Caki2 (cell line): ENCODE measurements at places on chromosomes 3 and 15.
A peak's percentile ranks its signal among the peaks of the same experiment; 100 is the strongest.

DNA sequence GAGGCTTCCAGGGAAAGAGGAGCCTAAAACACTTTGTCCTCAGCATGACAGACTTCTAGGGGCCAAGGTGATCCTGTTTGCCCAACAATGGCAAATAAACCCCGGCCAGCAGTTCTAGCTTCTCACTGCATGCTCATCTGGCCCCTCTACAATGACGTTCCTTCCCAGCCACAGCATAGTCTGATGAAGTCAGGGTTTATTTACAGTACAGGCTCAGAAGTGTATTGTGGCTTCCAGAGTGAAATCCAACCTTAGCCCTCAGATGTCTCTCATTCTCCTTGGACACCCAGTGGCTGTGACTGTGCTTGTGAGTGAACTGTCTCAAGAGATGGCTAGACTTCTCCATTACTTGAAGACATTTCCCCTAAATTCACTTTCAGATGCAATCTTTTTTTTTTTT lies 40.8 kb downstream of the BFSP2 start:
- DNase-seq, result no peak

GRCh38 chr15:55282284-55282833 lies 7.3 kb downstream of the RAB27A start:
- DNase-seq, result peak; percentile 14

DNA sequence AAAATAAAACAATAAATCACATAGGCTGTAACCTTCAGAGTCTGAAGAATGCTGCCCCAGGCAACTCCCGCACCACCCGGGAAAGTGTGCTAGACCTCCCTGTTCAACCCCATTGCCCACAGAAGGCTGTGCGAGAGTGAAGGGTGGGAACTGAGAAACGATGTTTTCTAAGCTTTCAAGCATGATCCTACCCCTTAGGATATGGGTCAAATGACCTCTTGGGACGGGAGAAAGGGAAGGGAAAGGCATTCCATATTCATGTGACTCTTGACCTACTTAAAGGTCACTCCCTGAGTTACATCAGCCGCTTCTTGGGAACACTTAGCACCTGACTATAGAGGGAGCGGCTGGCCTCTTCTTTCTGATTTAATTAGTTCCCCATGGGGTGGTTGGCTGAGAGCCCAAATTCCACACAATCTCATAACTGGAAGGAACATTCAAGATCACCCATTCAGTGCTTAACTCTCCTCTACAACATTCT lies 114.7 kb upstream of the SLC24A5 start:
- DNase-seq, result peak; percentile 45

GRCh38 chr15:86121568-86122225 lies 42.0 kb downstream of the AGBL1 start:
- no peak for DNase-seq

GRCh38 chr3:14209581-14210289 lies 31.1 kb downstream of the LSM3 start:
- no peak for DNase-seq

GRCh38 chr3:157333551-157333991 lies 103.1 kb upstream of the PTX3 start:
- DNase-seq, result no peak

GRCh38 chr3:72368331-72368975 lies 479.8 kb downstream of the SHQ1 start:
- no peak for DNase-seq

DNA sequence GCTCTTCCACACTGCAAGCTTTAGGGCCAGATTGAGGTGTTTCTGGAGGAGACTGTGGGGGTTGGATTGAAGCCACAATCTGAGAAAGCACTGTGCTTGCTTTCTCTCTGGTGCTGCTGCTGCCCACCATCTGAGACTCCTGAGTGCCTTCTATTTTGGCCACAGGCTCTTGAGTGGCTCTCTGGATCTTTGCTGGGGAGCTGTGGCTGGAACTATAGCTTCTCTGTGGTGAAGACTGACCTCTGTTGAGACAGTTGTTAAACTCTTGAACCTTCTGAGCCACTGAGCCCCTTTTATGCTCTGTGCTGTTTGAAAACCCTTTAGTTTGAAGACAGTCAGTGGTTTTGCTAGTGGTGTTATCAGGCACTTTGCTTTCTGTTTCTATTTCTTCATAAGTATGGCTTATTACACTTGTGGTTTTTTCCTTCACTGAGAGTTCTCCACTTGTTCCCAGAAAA lies 108.7 kb upstream of the TSPAN3 start:
- DNase-seq, result no peak

- DNase-seq, result no peak
Measured at GRCh38 chr15:99090011-99090699, 14.7 kb upstream of the SYNM start.

DNA sequence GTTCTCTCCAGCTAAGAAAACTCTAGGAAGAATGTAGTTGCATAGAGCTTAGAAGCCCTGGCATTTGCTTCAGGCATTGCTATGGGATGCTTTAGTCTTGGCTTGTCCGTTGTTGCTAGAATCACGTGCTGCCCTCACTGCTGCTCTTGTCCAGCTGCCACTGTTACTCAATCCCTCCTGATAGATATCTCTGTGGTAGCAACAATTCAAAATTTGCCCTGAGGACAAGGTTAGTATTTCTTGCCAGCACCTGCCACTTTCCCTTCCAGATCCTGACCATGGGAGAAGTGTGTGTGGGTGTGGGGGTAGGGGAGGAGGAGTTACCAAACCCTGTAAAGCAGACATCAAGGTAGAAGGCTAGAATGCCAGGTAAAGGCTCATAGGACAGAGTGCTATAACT lies 113.8 kb downstream of the PPM1L start:
- DNase-seq, result no peak

DNA sequence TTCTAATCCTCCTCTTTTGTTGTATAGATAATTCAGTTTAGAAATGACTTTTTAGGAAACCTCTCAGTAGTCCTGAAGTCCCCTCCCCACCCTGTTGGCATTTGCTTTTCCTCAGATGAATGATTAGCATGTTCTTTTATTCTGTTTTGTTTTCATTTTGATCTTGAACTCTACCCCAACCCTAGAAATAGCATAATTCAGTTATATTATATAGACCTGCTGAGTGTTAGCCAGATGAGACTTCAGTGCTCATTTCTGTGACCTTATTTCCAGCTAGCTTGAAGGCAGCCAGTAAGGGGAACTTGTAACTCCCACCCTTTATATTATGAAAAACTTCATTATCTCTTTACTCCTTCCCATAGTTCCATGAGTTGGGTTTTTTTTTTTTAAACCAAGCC lies 41.2 kb downstream of the SNRK start:
- DNase-seq, result no peak

DNA sequence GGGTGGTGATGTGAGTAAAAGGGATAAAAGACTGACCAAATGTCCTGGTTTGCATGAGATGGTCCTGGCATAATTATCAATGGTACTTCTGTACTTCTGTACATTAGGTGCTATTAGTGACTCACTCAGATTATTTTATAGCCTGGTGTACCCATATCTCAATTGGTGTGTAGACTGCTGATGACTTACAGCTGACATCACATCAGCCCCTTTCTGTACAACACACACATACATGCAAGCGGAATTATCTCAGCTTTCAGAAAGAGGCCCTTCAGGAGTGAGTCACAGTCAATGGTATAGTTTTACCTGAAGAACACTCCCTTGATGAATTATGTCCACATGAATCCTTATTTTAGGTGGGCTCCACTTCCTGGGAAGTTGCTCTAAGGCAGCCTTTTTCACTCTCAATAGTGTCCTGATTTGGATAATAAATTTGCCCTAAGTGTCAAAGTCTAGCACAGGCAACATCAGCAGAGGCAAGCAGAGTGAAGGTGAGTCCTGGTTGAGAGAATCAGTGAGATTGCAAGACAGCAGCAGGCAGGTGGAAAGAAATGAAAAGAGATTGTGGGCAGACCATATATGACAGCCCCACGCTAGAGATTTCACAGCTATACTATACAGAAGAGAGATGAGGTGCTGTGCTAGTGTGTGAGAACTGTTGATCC lies 137.0 kb downstream of the ZPLD1 start:
- DNase-seq, result no peak

- DNase-seq, result no peak
Measured at GRCh38 chr15:79674124-79674465, 222.7 kb downstream of the MTHFS start.

GRCh38 chr3:114456742-114457141 lies 162.9 kb downstream of the TIGIT start:
- no peak for DNase-seq

GRCh38 chr3:87082796-87083440 lies 92.0 kb upstream of the VGLL3 start:
- DNase-seq, result peak; percentile 34

- DNase-seq, result no peak
Measured at GRCh38 chr15:33293713-33294334, 16.9 kb upstream of the RYR3 start.

DNA sequence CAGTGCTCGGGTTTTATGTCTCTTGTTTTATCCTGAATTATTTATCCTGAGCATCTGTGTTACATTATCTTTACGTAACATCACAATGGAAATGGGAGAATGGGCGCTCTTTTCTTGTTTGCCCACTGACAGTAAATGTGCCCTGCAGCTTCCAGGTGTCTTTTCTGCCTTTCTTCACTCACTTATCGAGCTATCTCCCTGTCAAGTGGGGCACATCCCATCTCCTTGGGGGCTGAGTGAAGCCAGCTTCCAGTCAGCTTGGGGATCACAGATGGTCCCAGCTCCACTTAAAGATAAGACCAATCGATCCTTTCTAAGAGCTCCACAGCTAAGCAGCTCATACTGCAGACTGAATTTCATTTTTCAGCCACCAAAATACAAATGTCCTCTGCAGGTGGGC lies 125.8 kb downstream of the KBTBD8 start:
- no peak for DNase-seq

- DNase-seq, result no peak
Measured at GRCh38 chr3:55074796-55075195, 146.9 kb upstream of the LRTM1 start.

- DNase-seq, result peak; percentile 34
Measured at GRCh38 chr15:65979316-65979715, 110.0 kb downstream of the RAB11A start.

DNA sequence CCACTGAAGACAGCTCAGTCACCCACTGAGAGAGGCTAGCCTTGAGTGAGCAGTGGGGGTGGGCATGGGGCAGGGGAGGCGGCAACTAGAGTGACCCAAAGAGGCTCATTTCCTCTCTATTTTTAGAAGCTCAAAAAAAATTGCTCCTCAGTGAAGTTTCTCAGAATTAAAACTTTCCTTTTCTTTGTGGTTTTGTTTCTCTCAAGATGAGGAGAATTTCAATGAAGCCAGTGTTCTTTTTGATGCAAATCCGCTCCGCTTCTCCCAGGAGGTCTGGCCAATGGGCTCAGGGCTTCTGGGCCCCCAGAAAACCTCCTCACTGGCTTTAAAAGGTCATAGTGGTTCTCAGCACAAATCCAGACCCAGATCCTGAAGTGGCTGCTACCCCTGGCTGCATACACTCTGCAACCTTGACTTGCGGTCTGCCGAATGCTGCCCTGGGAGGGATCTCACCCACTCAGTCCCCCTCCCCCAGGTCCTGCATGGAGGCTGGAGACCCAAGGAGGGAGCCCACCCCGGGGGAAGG lies at the start of gene ACSBG1:
Gene ACSBG1, minus strand, starts transcription at position 51 of the 526 bp plus-strand sequence. CDS start 64 bp downstream, outside the sequence.
- no peak for DNase-seq

- no peak for DNase-seq
Measured at GRCh38 chr3:132721479-132722164, 587 bp downstream of the NPHP3 start.

DNA sequence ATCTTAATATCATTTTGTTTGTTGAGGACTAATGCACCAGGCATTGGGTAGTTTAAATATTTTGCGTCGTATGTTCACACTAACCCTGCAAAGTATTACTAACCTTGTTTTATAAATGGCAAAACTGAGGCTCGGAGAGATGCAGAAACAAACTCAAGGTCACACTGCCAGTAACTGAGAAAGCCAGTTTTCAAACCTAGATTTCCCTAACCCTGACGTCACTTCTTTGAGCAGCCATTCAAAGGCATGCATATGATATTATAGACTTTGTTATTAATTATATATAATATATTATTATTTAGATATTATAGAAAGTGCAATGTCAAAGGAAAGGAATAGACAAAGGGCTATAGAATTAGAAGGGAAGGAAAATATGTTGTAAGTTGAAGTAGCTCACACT lies 167.6 kb upstream of the EOMES start:
- no peak for DNase-seq

DNA sequence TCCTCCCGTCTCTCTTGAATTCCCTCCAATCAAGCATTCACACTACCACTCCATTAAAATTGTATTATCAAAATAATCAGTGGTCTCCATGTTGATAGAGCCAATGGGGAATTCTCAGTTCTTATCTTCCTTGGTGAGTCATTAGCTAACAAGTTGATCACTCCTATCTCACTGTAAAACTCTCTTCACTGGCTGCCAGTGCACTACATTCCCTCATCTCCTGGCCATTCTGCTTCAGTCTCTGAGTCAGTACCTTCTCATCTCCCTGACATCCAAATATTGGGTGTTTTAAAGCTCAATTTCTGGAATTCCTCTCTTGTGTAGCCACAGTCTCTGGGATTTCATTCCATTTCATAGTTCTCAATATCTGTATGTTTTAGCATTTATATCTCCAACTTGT lies 175.2 kb downstream of the ALDH1A2 start:
- DNase-seq, result no peak

DNA sequence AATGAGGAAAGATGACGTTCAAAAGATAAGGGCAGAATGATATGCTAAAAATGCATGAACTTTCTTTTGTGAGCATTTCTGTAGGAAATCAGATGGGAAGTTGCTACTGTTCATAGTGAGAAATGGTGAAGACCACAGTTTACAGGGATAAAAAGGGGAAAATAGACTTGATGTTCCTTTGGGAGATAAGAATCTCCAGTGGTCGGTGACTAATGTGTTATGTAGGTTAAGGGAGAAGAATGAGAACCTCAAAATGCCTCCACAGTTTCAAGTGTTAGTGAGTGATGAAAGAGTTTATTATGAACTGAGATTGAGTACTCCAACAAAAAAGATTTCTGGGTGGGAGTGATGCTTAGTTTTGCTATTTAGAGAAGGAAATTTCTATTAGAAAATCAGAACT lies 247.2 kb downstream of the LSAMP start:
- no peak for DNase-seq

DNA sequence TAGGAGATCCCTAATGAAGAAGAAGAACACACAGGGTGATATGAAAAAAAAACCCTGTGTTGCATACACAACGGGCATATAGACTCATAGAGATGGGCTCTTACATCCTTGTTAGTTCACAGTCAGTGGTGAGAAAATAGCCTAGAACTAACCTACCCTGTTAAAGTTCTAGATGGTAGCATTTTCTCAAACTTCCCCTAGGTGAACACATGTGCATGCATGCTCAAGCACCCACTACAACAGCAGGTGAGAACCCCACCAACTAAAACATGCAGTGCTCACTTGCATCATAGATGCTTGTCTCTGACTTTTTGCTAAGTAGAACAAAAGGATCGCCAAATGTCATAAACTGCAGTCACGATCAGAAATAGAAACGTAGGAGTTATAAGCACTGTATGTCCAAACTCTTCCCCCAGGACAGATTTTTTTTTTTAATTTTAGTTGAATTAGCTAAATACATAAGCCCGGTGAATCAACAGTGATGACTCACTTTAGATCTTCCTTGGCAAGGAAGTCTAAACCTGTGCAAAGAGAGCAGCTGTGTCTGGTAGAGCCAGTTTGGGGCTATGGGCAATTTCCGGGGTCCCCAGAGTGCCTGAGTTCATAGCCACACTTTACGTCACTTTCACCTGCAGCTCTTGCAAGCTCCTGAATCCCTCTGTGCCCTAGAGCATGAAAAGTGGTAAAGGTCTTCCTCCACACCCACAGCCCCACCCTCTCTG lies 96.2 kb upstream of the SEMA6D start:
- no peak for DNase-seq
